ENCODE measurements at places on chromosomes 13 and 19.

DNA sequence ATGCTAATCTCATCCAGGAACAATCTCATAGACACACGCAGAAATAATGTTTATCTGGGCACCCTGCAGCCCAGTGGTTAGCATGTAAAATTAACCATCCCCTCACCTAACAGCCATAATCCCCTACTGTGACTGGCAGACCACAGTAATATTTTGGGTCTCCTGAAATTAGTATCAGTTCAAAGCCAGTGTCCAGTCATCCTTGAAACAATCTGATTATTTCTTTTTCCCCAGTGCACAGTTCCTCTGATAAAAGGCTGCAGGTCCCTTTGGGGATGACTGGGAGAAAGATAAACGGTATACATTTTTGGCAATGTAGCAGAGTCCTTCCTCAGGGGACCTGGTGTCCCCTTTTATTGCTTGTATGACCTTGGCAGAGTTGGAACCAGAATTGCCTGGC, 50.4 kb upstream of the CYSLTR2 start:
- no peak for DNase-seq

- DNase-seq, result peak; percentile 10
Measured at GRCh38 chr13:85806553-85807175, 7.4 kb upstream of the SLITRK6 start.

GRCh38 chr13:49791711-49792549, 552 bp downstream of the KPNA3 start:
- DNase-seq, result no peak

GRCh38 chr13:57507752-57508463, 123.6 kb upstream of the PCDH17 start:
- DNase-seq, result no peak

DNA sequence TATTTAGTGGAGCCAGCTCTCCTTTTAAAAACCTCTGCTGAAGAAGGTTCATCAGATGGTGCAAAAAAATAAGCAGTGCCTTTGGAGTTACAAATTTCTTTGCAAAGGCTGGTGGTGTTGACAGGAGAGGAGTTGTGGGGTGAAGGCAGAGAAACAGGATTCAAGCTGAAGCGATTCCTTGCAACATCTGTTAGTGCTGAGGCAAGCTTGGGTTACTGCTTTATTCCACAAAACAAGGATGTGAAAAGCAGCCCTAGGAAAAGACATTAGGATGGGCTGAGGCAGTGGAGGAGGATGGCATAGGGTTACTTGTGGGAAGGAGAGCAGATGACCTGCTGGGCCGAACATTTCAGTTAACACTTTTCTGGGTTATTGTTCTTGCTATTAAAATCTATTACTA, 390.7 kb downstream of the DLEU7 start:
- no peak for DNase-seq

GRCh38 chr13:94515374-94515773, 35.9 kb upstream of the DCT start:
- no peak for DNase-seq

- DNase-seq, result no peak
Measured at GRCh38 chr13:30757026-30757742, 21.8 kb downstream of the ALOX5AP start.

DNA sequence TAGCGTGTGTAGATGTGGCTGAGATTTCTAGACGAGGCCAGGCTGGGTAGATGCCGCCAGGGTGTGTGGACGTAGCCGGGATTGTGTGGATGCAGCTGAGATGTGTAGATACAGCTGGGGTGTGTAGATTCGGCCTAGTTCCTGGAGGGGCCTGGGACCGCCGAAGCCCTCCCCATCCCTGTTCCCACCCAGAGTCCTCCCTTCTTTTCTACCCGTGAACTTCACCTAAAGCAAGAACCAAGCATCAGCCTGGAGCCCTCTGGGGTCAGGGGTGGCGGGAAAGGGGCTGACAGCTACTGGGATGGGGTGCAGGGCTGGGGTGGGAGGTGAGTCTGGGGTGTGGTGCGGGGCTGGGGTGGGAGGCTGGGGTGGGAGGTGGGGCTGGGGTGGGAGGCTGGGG, 768 bp downstream of the TMPRSS9 start:
- DNase-seq, result no peak

- DNase-seq, result no peak
Measured at GRCh38 chr13:59230484-59231264, 933.1 kb downstream of the DIAPH3 start.

- DNase-seq, result no peak
Measured at GRCh38 chr19:34713262-34713637, 20.8 kb upstream of the ZNF181 start.

DNA sequence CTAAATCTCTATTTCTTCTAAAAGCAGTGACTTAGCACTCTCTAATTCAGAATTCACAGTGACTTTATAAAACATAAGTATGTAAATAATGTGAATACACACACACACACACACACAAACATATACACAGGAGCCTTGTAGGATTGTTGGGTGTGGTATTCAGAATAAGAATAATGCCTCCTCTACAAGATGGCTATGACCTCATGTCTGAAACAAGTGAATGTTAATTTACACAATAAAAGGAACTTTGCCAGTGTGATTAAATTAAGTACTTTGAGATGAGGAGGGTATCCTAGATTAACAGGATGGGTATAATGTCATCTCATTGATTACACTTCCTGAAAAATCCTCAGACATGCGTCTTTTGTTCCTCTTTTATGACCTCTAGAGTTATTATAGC, 234.6 kb downstream of the SLITRK6 start:
- no peak for DNase-seq

DNA sequence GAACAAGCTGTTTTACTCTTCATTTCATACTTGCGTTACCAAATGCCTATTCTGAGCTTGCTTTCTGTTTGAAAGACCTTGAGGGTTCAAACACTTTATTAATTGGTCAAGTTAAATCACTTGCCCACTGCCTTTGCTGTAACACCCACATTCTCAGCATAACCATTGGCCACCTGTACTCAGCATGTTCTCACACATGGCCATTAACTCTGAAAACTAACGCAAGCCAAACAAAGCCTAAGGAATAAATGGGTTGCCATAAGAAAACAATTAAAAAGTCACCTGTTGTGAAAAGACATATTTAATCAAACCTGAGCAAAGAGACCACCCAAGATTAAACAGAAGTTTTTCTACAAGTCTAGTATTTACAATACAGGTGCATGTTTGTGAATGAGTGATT, 517.2 kb upstream of the SPRY2 start:
- DNase-seq, result no peak

GRCh38 chr13:27826379-27827353, 34.4 kb downstream of the GSX1 start:
- peak; percentile 19 for DNase-seq

Data from kidney epithelial cell (primary cell).